ENCODE measurements at places on chromosomes 2 and 18.

- no peaks in the 10 kb centered on the region for H3K4me1 ChIP-seq
- DNase-seq, result no peak
- no peaks in the 10 kb centered on the region for H3K27me3 ChIP-seq
- H3K4me3 ChIP-seq, result no peak overlapping the region
- no peaks in the 10 kb centered on the region for H3K36me3 ChIP-seq
These were observed 282.7 kb downstream of the MBD2 start for GRCh38 chr18:53941601-53942338.

- DNase-seq, result peak; percentile 64
- H3K27ac ChIP-seq, result no peak overlapping the region
- no peaks in the 10 kb centered on the region for H3K36me3 ChIP-seq
- H3K4me3 ChIP-seq, result no peak overlapping the region
- peaks cover 32% of the 10 kb centered on the region for H3K27me3 ChIP-seq
These were observed 67.4 kb downstream of the STEAP3 start for GRCh38 chr2:119290859-119291587.

GRCh38 chr2:44189104-44189503, 20.4 kb downstream of the PPM1B start:
- no peak overlapping the region for H3K4me3 ChIP-seq
- DNase-seq, result no peak

GRCh38 chr18:63267975-63268721, 51.4 kb downstream of the BCL2 start:
- peaks cover 15% of the 10 kb centered on the region for H3K27me3 ChIP-seq
- no peaks in the 10 kb centered on the region for H3K36me3 ChIP-seq
- H3K4me3 ChIP-seq, result no peak overlapping the region
- H3K27ac ChIP-seq, result no peak overlapping the region
- H3K4me1 ChIP-seq, result no peaks in the 10 kb centered on the region

DNA sequence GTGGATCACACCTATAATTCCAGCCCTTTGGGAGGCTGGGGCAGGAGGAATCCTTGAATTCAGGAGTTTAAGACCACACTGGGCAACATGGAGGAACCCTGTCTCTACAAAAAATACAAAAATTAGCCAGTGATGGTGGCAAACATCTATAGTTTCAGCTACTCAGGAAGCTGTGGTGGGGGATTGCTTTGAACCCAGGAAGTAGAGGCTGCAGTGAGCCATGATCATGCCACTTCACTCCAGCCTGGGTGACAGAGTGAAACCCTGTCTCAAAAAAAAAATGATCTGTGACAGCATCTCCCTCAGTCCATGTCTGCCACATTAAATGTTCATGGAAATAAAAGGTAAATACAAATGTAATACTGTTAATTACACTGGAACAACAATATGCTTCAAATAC, 121.4 kb upstream of the COL5A2 start:
- no peaks in the 10 kb centered on the region for H3K36me3 ChIP-seq
- no peaks in the 10 kb centered on the region for H3K27me3 ChIP-seq
- H3K4me1 ChIP-seq, result no peaks in the 10 kb centered on the region
- DNase-seq, result no peak
- H3K27ac ChIP-seq, result no peak overlapping the region
- H3K4me3 ChIP-seq, result no peak overlapping the region

DNA sequence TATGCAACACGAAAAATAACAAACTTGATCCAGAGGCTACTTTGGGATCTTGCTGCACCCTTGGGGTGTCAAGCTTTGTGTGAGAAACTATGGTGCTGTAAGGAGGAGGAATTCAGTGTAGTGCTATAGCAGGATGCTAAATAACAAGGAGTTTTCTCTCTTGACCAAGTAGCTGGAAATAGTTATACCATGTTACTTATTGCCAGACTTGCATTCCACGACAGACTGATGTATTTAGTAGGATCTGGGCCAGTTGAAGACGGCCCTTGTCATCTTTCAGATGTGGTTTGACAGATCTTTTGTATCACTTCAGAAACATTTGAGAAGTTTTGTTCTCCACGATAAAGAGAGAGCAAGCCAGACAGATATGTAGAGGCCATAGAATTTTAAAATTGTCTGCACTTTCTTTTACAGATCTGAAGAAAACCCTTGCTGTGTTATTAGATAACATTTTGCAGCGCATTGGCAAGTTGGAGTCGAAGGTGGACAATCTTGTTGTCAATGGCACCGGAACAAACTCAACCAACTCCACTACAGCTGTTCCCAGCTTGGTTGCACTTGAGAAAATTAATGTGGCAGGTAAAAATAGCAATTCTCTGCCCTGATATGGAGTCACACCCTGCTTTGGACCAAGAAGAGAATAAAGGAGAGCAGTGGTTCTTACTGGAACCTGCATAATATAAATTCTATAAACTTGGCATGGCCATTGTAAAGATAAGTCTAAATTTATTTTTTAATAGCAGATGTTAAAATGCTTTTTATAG, 16.3 kb downstream of the MGAT5 start:
- no peak for DNase-seq
- no peak overlapping the region for H3K27ac ChIP-seq

- H3K4me3 ChIP-seq, result no peak overlapping the region
- H3K27me3 ChIP-seq, result no peaks in the 10 kb centered on the region
- DNase-seq, result no peak
- peaks cover 16% of the 10 kb centered on the region for H3K4me1 ChIP-seq
These were observed 123.8 kb upstream of the FHL2 start for GRCh38 chr2:105522645-105523044.

GRCh38 chr18:68060871-68061270, 544.4 kb upstream of the DSEL start:
- H3K36me3 ChIP-seq, result no peaks in the 10 kb centered on the region
- DNase-seq, result no peak
- H3K4me1 ChIP-seq, result no peaks in the 10 kb centered on the region
- H3K4me3 ChIP-seq, result no peak overlapping the region
- no peak overlapping the region for H3K27ac ChIP-seq

- H3K4me1 ChIP-seq, result 0 out of 2 replicates have a peak, but pooled peaks cover 3% of the 10 kb centered on the region
- no peak overlapping the region for H3K4me3 ChIP-seq
- no peak for DNase-seq
- no peak overlapping the region for H3K27ac ChIP-seq
- no peaks in the 10 kb centered on the region for H3K27me3 ChIP-seq
These were observed 82.1 kb downstream of the RNF144A start for GRCh38 chr2:6999211-6999877.

GRCh38 chr2:220348206-220348605, 720.8 kb downstream of the SLC4A3 start:
- H3K4me3 ChIP-seq, result no peak overlapping the region
- H3K4me1 ChIP-seq, result no peaks in the 10 kb centered on the region
- DNase-seq, result no peak
- no peaks in the 10 kb centered on the region for H3K36me3 ChIP-seq
- no peak overlapping the region for H3K27ac ChIP-seq

- no peak for DNase-seq
- no peak overlapping the region for H3K4me3 ChIP-seq
- H3K27me3 ChIP-seq, result 0 out of 2 replicates have a peak, but pooled peaks cover 5% of the 10 kb centered on the region
- no peaks in the 10 kb centered on the region for H3K4me1 ChIP-seq
- H3K36me3 ChIP-seq, result no peaks in the 10 kb centered on the region
- no peak overlapping the region for H3K27ac ChIP-seq
These were observed 820.2 kb upstream of the SALL3 start for GRCh38 chr18:78159397-78159796.

- H3K4me3 ChIP-seq, result no peak overlapping the region
- peaks cover 26% of the 10 kb centered on the region for H3K27me3 ChIP-seq
- H3K27ac ChIP-seq, result no peak overlapping the region
- DNase-seq, result no peak
- no peaks in the 10 kb centered on the region for H3K36me3 ChIP-seq
These were observed 92.7 kb upstream of the PXDN start for GRCh38 chr2:1837022-1837421.

DNA sequence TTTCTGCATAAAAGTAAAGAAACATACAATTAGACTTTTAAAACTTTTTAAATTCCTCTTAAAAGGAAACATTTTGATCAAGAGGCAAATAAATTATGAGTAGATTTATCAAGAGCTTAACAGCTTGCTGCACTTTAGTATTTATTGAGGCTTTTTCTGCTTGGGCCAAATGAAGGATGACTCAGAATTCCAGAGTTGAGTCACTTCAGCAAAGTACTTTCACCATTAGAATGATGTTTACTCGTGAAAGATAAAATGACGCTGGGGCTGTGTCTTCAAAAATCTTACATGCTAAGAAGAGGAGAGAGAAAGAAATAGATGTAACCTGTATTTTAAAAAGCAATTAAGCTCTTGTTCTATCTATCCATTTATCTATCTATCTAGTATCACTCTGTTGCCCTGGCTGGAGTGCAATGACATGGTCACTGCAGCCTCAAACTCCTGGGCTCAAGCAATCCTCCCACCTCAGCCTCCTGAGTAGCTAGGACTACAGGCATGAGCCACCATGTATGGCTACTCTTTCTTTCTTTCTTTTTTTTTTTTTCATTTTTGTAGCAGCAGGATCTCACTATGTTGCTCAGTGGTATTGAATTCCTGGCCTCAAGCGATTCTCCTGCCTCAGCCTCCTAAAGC, 75.3 kb upstream of the RIOK3 start:
- no peak for DNase-seq
- H3K4me1 ChIP-seq, result peaks cover 17% of the 10 kb centered on the region
- no peak overlapping the region for H3K4me3 ChIP-seq
- no peaks in the 10 kb centered on the region for H3K27me3 ChIP-seq
- peaks cover 8% of the 10 kb centered on the region for H3K36me3 ChIP-seq
- no peak overlapping the region for H3K27ac ChIP-seq

DNA sequence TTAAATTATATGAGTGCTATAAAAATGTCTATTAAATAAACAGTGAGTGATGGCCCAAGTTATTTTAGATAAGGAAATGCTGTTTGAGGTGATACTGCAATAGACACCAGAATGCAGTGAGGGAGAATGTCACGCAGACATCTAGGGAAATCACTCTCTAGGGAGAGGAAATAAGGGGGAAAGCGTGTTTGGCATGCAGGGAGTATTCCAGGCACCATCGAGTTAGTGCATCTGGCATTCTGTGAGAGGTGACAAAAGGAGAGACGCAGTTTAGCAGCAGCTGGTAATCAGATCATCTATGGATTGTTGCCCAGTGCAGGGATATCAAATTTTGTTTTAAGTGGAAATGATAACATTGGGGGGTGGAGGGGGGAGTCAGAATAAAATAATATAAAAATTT, 175.4 kb upstream of the NETO1 start:
- H3K4me3 ChIP-seq, result no peak overlapping the region
- H3K36me3 ChIP-seq, result no peaks in the 10 kb centered on the region
- H3K4me1 ChIP-seq, result no peaks in the 10 kb centered on the region
- H3K27ac ChIP-seq, result no peak overlapping the region
- no peaks in the 10 kb centered on the region for H3K27me3 ChIP-seq

DNA sequence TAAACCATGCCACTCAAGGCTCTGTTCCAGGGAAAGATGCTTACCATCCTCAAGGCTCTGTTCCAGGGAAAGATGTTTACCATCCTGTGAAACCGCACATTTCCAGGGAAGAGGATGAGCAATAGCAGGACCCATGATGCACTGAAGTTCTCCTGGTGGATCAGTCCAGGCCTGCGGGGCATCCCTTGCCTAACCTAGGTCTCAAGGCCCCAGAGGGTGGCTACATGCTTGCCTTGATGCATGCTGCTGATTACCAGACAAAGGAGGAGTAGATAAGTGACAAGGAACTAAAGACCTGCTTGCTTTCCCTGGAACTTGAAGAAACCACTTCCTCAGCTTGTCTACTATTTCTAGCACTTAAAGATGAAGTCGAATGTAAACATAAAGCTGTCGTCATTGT, 111.0 kb upstream of the LINC00305 start:
- DNase-seq, result no peak
- H3K4me1 ChIP-seq, result no peaks in the 10 kb centered on the region
- H3K27ac ChIP-seq, result no peak overlapping the region
- no peak overlapping the region for H3K4me3 ChIP-seq
- no peaks in the 10 kb centered on the region for H3K27me3 ChIP-seq
- H3K36me3 ChIP-seq, result no peaks in the 10 kb centered on the region

DNA sequence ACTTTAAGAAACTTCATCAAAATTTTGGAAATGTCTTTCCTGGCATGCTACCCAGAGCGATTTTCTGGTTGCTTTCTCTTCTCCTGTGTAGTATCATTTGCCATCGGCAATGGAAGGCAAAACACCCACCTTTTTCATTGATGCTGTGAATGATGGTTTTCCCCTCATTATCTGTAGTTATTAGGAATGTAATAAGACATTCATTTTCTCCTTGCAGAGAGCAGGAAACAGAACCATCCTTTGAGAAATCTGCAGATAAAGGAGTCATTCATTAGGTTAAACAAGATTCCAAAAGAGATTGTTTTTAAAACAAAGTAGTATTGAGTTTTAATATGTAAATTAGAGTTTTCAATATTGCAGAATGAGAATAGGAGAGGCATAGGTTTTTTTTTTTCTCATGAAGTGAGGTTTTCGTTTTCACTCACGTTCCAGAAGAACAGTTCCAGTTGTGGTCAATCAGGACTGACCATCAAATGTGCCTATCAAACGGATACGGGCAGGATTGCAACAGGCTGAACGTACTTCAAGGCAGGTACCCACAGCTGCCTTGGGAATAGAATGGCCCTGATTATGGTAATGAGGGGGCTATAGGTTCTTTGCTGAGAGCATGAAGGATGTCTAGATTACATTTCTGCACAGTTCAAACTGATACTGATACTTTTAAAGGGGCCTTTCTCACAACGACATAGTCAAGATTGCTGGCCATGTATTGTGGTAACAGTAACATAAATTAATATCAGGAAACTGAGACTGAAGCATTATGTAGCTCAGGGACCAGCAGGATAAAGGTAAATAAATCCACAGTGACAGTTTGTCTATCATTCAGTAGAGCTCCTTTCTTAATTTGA, 49.8 kb upstream of the PLA2R1 start:
- no peak overlapping the region for H3K27ac ChIP-seq
- no peaks in the 10 kb centered on the region for H3K4me1 ChIP-seq
- H3K36me3 ChIP-seq, result no peaks in the 10 kb centered on the region
- no peak overlapping the region for H3K4me3 ChIP-seq
- DNase-seq, result no peak

DNA sequence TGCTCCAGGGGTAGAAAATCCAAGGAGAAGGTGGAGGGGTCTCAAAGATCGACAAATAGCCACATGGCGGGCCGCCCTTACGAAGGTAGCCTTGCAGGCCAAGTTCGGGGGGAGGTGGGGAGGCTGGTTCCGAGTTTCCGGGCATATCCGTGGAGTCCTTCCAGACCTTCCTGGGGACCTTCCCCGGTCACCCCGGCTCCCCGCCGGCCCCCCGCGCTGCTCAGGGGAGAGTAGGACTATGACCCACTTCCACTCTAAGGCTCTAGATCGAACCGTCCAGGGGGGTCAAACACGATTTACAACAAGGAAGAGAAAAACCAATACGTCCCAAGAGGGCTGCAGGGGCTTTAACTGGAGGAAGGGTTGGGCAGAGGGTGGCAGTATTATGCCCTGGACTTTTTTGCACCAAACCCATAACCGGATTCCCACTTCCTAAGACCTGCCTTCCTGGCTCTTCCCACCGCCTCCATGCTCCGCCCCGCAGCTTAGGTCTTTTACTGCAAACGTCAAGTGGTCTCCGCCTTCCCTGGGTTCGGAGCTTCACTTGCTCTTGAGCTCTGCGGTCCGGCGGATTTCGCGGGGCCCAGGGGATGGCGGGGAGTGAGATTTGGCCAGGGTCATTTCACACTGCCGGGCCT, 779 bp upstream of the LYPD6 start:
- H3K27ac ChIP-seq, result no peak overlapping the region
- H3K27me3 ChIP-seq, result peaks cover 16% of the 10 kb centered on the region
- no peak overlapping the region for H3K4me3 ChIP-seq
- peaks cover 4% of the 10 kb centered on the region for H3K4me1 ChIP-seq

All from K562 (cell line).